ENCODE measurements at places on chromosomes 3 and 15.

DNA sequence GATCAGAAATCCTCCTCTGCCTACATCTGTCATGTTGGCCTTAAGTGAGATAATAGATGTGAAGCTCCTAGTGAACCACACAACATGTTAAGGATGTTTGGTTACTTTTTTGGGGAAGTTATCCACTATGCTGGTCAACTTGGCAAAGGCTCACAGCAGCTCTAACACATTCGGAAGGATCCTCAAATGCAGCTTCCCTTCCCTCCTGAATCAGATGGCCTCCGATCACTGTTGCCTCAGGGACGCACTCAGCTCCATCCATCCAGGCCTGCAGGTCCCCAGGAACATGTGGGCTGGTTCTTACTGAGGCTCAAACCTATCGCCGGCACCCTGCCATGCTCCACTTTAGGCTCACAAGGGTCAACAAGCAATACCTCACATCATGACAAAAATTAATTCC is 67.9 kb downstream of the CORO2B start:
- no peak for DNase-seq

- no peak for DNase-seq
These were observed 42.0 kb downstream of the WWTR1 start for GRCh38 chr3:149615731-149616221.

- DNase-seq: no peak
These were observed 92.9 kb upstream of the AGBL1 start for GRCh38 chr15:85986741-85987140.

- DNase-seq: no peak
These were observed 41.3 kb upstream of the TRIM42 start for GRCh38 chr3:140636406-140637138.

DNA sequence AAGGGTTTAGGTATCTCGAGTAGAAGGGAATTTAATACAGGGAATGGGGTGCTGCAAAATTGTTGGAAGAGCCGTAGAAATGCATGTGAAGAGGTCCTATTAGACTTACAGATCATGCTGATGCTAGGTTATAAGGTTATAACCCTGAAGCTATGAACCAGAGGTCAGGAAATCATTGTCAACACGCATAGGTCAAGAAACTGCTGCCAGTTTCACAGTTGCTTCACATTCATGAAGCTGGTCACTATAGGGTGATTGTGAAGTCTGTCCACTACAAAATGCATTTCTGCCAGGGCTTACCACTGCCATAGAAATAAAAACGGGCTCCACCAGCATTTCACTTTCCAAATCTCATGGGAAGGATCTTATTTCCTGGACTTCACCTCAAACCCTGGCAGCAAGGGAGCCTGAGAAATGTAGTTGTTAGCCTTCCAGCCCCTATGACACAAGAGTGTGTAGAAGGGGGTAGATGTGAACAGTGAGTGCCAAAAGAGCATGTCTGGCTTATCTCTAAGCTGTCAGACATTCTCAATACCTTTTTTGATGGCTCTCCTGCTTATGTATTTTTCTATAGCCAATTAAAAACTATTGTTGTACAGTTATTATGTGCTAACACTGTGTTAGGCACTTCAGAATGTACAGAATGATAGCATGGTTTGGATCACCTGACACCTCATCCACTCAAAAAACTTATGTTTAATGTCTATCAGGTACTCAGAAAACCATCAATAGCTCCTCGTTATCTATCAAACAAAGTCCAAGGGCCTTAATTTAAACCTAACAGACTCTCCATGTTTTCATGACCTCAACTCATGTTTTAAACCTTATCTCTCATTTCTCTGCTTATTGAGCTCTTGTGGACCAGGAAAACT is 148.3 kb upstream of the TSC22D2 start:
- no peak for DNase-seq

GRCh38 chr3:26353097-26353496 is 269.5 kb upstream of the LRRC3B start:
- no peak for DNase-seq

GRCh38 chr15:48096355-48096786 is 24.4 kb upstream of the SLC24A5 start:
- DNase-seq: no peak

DNA sequence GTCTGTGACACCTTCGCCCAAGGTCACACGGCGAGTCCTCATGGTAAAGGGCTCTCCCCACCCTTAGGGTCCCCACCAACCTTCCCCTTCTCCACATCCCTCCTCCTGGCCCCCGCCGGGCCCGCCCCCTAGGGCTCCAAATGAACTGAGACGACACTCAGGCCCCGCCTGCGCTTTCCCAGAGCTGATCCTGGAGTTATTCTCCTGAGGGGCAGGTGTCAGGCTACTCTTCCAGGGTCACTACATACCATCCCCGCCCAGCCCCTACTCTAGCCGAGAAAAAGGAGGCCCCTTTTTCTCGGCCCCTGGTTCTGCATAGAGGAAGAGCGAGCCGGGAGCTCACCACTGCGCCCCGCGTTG is 292 bp downstream of the USP4 start:
- peak; percentile 34 for DNase-seq

DNA sequence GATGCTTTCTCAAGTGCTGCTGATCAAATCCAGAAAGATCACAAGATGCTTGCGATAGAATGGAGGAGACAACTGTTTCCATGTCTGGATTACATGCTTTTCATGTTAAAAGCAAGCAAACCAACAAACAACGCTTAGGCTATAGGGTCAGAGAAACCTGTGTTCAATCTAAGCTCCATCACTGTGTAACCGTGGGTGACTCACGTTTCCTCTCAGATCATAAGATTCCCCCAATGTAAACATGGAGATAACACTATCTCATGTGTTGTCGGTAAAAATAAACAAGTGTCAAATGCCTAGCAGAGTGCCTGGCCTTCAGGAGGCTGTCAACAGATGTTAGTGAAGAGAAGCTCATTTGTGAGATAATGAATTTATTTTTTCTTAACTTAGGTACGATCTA is 907.8 kb downstream of the NTRK3 start:
- DNase-seq: no peak

GRCh38 chr15:32887090-32887489 is 169.3 kb downstream of the GREM1 start:
- no peak for DNase-seq

- DNase-seq: no peak
These were observed 19.9 kb downstream of the MYO9A start for GRCh38 chr15:72098040-72098439.

DNA sequence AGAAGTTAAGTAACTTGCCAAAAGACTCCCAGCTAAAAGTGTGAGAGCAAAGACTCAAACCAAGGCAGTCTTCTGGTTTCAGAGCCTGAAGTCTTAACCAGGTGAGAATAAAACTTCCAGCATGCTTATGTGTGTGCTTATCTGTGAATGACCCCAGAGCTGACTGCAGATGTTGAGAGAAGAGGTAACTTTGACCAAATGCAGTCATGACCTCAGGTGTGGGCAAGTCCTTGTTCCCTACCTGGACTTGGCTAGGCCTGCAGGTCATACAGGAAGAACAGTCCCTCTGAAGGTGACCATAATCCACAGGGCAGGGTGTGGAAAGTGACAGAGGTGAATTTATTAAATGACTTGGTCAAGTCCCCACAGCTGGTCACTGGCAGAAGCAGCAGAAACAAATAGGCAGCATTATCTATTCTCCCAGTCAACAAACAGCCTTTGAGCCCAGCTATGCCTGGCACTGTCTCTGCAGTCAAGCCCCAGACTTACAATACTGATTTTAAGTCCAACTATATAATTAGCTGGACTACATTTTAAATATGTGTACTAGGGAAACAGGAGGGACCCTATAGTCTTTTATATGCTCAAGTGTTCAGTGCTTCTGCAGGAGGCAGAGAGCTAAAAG is 3.0 kb upstream of the CPEB1 start:
- DNase-seq: no peak

DNA sequence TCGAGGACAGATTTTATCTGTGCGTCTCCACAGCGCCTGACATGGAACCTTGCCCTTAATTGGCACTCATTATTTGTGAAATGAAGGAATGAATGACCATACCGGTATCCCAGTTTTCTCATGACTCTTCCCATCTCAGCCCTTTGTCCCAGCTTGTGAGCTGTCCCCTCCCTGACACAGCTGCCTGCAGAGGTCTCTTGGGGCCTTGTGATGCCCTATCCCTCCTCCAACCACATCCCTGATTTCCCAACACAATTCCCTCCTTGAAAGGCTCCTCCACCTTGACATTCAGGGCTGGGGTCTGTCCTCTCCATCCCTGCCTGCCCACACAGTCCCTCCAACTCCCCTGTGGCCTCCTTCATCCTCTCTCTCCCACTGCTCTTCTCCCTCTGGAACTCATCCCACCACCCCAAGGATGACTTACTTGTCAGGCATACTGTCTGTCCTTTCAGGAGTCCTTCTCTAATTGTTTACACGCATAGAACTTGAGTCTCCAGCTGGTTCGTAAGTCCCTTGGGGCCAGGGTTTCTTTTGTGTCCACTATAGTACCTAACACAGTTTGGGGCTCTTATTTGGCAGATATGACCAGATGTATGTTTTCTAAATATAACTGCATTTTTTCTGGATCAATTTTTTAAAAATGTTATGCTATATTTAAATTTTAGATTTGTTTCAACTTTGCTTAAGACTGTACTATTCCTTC is 35.6 kb upstream of the FILIP1L start:
- no peak for DNase-seq

DNA sequence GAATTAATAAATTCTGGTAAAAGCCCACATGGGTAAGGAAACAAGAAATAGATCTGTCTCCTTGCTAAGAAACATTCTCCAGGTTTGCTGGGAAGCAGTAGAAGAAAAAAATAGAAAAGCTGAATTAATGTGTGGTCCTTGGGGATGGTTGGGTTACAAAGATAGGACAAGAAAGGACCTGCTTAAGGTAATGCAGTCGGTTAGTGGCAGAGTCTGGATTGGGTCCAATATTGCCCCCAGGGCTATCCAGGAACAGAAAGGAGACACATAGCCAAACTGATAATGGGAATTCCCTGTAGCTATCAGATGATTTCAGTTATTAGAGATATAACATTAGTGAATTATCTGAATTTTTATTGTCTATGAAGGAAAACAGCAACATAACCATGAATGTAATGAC is 584.3 kb downstream of the ROBO1 start:
- DNase-seq: no peak

GRCh38 chr15:34628577-34629152 is 45.2 kb upstream of the GOLGA8B start:
- no peak for DNase-seq

- no peak for DNase-seq
These were observed 45.5 kb upstream of the SLC41A3 start for GRCh38 chr3:126129398-126129891.

GRCh38 chr3:52153389-52154096 is 680 bp downstream of the POC1A start:
- peak; percentile 12 for DNase-seq

GRCh38 chr3:181354140-181354539 is 357.6 kb upstream of the SOX2 start:
- no peak for DNase-seq

DNA sequence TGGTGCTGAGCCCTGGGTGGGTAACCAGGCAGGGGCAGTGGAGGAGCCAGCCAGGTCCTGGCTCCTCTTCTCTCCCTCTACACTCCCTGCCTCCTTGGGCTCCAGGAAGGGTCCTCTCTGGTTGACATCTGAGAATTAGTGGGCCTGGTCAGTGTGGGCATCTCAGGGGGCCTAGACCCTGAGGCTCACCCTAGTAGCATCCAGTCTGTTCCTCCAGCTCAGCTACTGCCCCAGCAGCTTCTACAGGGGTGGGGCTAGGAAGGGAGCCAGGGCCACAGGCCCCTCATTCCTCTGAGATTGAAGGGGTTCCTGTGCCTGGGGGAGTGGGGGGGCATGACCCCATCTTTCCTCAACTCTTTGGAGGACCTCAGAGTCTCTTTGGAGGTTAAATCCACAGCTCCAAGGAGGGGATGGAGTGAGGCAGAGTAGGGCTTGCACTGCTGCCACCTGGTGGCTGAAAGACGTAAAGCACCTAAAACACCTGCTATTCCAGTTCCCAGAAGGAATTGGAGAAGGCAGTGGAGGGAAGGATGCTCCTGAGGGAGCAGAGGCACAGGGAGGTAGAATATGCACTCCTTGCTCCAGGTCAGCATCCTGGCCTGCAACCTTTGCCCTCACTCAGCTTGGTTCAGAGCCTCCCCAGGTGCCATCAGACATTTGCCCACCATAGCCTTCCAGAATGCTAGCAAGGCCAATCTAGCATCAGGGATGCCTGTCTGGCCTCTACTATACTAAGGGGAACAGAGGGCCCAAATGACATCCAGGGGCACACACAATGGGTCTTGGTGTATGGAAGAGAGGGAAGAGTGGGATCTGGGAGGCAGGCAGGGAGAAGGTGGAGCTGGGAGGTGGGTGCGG is 25.1 kb downstream of the C3orf18 start:
- DNase-seq: peak; percentile 42

- DNase-seq: no peak
These were observed 64.2 kb upstream of the LCTL start for GRCh38 chr15:66629817-66630576.

DNA sequence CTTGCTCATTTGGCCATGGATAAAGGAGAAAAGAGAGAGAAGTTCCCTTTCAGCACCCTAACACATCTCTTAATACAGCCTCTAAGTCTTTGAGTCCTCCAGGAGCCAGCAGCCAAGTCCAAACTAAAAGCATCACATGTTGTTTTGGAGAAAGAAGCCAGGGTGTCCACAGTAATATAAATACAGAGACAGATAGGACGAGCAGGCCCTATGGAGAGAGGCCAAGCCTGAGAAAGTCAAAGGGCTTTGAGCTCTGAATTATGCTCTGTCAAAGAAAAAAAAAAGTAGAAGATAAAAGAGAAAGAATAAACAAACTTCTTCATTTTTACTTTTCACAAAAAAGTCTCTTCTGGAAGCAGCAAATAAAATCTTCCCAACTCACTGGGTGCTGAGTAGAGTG is 92.4 kb upstream of the THBS1 start:
- no peak for DNase-seq

- no peak for DNase-seq
These were observed 49.6 kb downstream of the SMAD3 start for GRCh38 chr15:67114846-67115585.

GRCh38 chr3:10272977-10273376 is 19.8 kb downstream of the GHRL start:
- no peak for DNase-seq

DNA sequence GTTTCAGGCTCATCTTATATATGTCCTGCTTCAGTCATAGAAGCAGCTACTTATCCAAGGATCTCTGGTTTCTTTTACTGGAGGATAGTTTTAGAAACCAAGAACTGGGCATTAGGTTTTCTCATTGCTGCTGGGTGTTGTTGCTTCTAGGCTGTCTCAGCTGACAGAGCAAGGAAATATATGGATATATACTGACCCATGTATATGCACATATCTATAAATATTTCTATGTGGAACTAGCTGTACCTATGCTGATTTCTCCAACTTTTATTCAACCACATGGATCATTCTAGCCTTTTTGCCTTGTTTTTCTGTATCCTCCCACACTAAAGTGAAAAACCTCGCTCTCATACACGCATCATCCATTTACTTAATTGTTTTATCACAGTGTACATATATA is 64.2 kb downstream of the TP63 start:
- no peak for DNase-seq
